B cell (primary cell): ENCODE measurements at places on chromosomes 7 and 10. TPM values are rescaled to one million over a fixed set of nuclear protein-coding genes. Genes with fewer than 3 reads are reported as not detected.

NME8 gene
- polyA plus RNA-seq = not detected in 2 replicates

CDK1 gene
- 0.25 and 0.54 TPM in 2 replicates for polyA plus RNA-seq

CALCR gene
- not detected in 2 replicates for polyA plus RNA-seq

BHLHA15 gene
- 0.66 and 2.2 TPM in 2 replicates for polyA plus RNA-seq

GRM3 gene
- polyA plus RNA-seq = not detected in 2 replicates

DNA sequence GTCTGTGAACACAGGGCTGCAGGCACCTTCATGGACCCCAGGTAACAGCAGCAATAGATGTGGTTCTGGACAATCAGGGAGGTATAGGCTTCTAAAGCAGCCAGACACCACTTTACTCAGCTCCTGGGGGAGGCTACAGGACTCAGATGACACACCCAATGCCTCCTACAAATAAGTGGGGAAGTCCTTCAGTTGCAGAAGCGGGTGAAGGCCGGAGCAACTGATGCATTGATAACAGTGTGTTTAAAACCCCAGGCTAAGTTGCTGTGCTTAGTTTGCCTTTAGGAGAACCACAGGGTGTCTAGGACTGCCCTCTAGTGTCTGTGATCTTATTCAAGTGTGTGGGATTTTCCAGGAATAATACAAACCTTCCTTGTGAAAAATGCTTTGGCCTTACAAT is 5.9 kb upstream of the ITGA8 start:
- no peaks in the 10 kb centered on the region for H3K4me1 ChIP-seq
- DNase-seq = no peak
- no peaks in the 10 kb centered on the region for H3K27me3 ChIP-seq
- H3K27ac ChIP-seq = no peak overlapping the region

GRCh38 chr10:119859420-119860258 is 13.0 kb downstream of the MCMBP start:
- peaks cover 7% of the 10 kb centered on the region for H3K4me1 ChIP-seq
- no peak overlapping the region for H3K27ac ChIP-seq
- DNase-seq = peak; percentile 71
- H3K27me3 ChIP-seq = no peaks in the 10 kb centered on the region
- peaks cover 20% of the 10 kb centered on the region for H3K36me3 ChIP-seq

GRCh38 chr7:47455872-47456185 is 126.1 kb downstream of the TNS3 start:
- DNase-seq = no peak
- peaks cover 11% of the 10 kb centered on the region for H3K4me1 ChIP-seq
- no peak overlapping the region for H3K4me3 ChIP-seq
- no peak overlapping the region for H3K27ac ChIP-seq
- H3K27me3 ChIP-seq = no peaks in the 10 kb centered on the region

GRCh38 chr7:158285383-158285770 is 302.2 kb downstream of the PTPRN2 start:
- H3K36me3 ChIP-seq = no peaks in the 10 kb centered on the region
- no peaks in the 10 kb centered on the region for H3K27me3 ChIP-seq
- no peak overlapping the region for H3K4me3 ChIP-seq
- no peak overlapping the region for H3K27ac ChIP-seq
- DNase-seq = no peak

DNA sequence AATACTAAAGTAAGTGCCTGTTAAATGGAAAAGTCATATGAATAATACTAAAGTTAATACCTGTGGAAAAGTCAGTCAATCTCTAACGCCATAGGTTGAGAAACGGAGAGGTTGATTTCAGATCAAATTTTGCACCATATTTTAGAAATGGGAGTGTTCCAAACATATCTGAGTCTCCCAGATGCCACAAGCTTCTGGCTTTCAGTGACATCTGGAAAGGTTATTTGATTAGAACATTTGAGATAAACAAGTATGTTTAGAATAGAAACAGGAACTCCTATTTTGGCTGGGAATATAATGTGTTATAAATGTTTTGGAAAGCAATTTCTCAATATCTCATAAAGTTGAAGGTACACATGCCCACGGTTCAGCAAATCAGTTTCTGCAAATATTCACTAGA is 5.8 kb downstream of the MACC1 start:
- peaks cover 2% of the 10 kb centered on the region for H3K4me1 ChIP-seq
- H3K27me3 ChIP-seq = no peaks in the 10 kb centered on the region
- no peak overlapping the region for H3K4me3 ChIP-seq
- no peak overlapping the region for H3K27ac ChIP-seq

- H3K27me3 ChIP-seq = no peaks in the 10 kb centered on the region
- no peaks in the 10 kb centered on the region for H3K36me3 ChIP-seq
- no peak overlapping the region for H3K27ac ChIP-seq
- no peaks in the 10 kb centered on the region for H3K4me1 ChIP-seq
- no peak overlapping the region for H3K4me3 ChIP-seq
Observed at GRCh38 chr7:113649556-113649955, 269.3 kb downstream of the PPP1R3A start.

- H3K4me3 ChIP-seq = no peak overlapping the region
- H3K27ac ChIP-seq = peak overlapping the region; percentile 92
- peaks cover 41% of the 10 kb centered on the region for H3K4me1 ChIP-seq
- no peaks in the 10 kb centered on the region for H3K27me3 ChIP-seq
Observed at GRCh38 chr10:95266674-95267095, 24.1 kb downstream of the PDLIM1 start.

GRCh38 chr10:29316308-29317026 is 27.6 kb downstream of the LYZL1 start:
- H3K4me1 ChIP-seq = no peaks in the 10 kb centered on the region
- H3K27me3 ChIP-seq = no peaks in the 10 kb centered on the region
- no peaks in the 10 kb centered on the region for H3K36me3 ChIP-seq
- no peak overlapping the region for H3K4me3 ChIP-seq
- no peak overlapping the region for H3K27ac ChIP-seq
- DNase-seq = no peak
